ENCODE measurements at places on chromosomes 13 and 19. TPM values are rescaled to one million over a fixed set of nuclear protein-coding genes. Genes with fewer than 3 reads are reported as not detected.

GRCh38 chr13:46561286-46561685 lies 8.3 kb downstream of the LRCH1 start:
- no peak for DNase-seq

The CACTIN gene
- 13.9 TPM for total RNA-seq

GRCh38 chr19:17543986-17544385 lies 11.5 kb upstream of the COLGALT1 start:
- no peak for DNase-seq

The SAFB gene
- total RNA-seq: 18.4 TPM

- DNase-seq: peak; percentile 57
These were observed at the start of gene TRPC4 for GRCh38 chr13:37869756-37870488. Gene TRPC4 (minus strand): TSS chr13:37869772. CDS start chr13:37783333, 86,439 bp downstream.

DNA sequence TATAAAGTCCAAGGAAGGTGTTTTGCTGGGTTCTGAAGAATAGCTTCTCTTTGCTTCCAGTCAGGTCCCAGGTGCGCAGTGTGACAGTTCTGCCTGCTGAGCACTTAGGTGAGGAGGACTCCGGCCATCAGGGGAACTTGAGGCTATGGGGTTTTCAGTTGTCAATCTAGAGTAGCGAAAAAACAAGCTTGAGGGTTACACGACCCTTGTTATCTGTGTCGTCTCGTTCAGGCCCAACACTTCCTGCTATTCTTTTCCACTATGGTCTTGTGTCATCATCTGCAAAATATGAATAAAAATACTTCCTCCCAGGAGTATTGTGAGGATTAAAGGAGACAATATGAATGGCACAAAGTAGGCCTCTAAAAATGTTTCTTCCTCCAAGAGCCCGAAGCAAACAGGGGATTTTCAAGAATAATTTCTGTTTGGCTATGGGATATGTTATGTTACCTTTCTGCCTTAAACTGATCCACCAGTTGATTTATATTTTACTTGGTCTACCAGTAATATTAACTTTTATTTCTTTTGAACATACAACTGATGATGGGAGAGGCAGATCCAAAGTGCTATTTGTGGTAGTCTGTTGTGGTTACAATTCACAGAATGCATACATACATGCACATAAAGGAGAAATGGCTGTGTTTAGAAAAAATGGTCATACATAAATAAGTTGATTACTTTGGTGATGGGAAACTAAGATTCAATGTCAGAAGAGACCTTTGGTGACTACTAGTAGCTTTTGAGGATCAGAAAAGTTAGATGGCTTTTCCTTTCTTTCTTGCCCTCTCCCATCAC lies 40.5 kb upstream of the RCBTB2 start:
- no peak for DNase-seq

DNA sequence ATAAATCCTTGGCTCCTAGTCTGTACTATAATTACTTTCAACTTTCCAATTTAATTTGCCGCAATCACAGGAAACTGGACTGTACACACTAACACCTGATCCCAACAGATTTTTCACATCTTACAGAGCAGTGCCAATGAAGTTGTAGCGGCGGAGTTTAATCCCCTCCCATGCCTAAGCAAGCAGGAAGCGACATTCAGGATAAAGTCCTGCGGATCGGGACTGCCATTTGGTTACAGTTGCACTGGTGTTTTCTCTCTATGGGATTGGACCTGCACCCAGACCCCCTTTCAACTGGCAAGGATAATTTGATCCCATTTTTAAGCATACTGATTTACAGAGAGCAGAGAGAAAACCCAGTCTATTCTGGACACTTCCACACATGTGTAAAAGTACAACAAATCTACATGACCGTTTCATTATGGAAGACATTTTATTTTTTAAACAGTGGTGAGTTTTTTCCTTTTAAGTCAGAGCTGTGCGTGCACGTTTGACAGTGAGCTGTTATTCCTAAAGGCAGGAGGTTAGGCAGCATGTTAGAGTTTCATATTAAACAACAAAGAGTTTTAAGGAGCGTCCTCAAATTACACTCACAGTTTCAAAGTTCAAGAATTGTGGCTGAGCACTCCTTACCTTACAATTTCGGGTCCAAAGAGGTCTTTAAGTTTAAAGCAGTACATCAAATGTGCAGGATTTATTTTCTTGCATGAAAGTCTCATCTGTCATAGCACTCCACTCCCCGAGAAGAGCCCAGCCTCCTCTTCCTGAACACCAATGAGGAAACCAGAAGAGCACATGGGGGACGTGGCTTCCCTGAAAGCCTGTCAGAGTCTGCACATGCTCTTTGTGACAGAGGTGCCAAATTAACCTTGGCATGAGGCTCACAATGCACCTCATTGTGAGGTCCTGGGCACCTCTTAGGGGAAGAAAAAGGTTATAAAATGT lies 141.6 kb upstream of the RFC3 start:
- DNase-seq: peak; percentile 28

The PSG6 gene
- total RNA-seq: not detected

GRCh38 chr13:45060062-45060461 lies 60.2 kb upstream of the GTF2F2 start:
- DNase-seq: no peak

The WTIP gene
- total RNA-seq: 9.9 TPM

DNA sequence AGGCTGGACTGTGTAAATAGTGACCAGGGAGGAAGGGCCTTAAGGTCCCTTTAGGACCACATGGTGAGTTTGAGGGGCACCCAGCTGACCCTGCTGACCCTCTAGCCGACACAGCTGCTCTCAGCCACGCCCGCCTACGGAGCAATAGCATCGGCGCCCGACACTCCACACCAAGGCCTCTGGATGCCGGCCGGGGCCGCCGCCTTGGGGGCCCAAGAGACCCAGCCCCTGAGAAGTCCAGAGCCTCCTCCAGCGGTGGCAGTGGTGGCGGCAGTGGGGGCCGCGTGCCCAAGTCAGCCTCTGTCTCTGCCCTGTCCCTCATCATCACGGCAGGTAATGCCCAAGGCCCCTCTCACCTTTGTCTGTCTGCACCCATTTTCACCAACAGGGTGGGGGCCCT lies 8.6 kb upstream of the PIK3R2 start:
- DNase-seq: no peak

GRCh38 chr13:36674337-36675212 lies 755 bp downstream of the SERTM1 start:
- no peak for DNase-seq

GRCh38 chr13:25525884-25526283 lies 154.1 kb downstream of the ATP8A2 start:
- no peak for DNase-seq

The AP1M2 gene
- 14.8 TPM for total RNA-seq

The MIR17HG gene
- total RNA-seq: 1.5 TPM

- DNase-seq: no peak
These were observed 1985.7 kb upstream of the PRR20A start for GRCh38 chr13:55155046-55155445.

DNA sequence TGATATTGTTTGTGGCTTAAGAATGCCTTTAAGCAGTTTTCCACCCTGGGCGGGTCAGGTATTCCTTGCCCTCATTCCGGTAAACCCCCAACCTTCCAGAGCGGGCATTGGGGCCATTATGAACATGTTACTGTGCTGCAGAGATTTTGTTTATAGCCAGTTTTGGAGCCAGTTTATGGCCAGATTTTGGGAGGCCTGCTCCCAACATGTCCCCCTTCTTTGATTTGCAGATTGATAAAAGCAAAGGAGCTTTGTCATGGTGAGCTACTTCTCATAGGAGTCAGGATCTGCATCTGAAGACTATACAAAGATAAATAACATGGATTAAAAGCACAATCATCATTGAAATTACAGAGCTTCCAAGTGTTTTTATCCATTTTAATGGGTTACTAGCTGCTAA lies 36.9 kb upstream of the ZNF562 start:
- no peak for DNase-seq

- no peak for DNase-seq
These were observed 16.9 kb downstream of the ZC3H4 start for GRCh38 chr19:47096721-47097120.

DNA sequence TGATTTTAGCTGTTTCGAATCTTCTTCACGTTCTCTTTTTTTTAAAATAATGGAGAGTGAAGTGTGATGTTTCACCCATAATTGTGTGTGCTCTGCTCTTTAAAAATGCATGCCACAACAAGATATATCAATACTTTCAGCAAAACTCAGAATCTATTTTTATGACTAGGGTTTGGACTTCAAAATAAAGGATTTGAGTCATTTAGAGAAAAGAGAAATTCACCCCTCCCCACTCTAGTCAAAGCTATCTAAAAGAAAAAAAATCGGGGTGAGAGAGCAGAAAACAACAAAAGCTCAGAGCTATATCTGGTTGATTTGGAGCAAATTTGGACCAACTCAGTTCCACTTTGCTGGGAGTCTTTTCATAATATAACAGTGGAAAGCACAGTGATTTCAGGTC lies 244.5 kb downstream of the DNAJC15 start:
- DNase-seq: no peak

DNA sequence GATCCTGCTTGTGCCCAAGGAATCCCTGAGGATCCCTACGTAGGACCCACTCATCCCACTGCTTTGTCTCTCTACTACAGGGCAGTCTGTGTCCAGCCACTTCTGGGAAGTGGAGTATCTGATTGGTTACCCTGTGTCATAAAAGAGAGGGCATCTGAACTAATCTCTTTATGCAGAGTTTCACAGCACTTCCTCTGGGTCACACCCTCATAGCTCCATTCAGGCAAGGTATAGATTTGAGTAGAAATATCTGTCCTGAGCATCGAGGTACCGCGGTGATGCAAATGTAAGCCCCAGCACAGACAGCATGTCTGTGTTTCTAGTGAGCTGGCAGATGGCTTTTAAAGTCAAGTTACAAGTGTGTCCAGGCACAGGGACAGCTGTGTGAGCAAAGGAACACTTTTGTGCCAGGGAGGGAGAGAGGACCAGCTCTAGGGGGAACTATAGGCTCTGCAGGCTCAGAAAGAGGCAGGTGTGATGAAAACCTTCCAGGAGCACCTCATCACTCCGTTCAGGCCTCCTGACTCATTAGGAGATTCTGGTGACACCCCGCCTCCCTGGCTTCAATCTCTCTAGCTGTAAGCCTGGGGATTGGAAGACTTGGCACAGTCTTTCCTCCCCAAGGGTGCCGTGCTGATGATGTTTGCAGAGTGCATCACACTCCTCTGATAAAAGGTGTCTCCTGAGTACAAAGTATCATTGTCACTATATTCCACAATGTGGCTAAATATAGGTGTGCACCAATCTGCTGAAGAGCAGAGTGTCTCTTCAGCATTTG lies 84.3 kb upstream of the UBL3 start:
- no peak for DNase-seq

DNA sequence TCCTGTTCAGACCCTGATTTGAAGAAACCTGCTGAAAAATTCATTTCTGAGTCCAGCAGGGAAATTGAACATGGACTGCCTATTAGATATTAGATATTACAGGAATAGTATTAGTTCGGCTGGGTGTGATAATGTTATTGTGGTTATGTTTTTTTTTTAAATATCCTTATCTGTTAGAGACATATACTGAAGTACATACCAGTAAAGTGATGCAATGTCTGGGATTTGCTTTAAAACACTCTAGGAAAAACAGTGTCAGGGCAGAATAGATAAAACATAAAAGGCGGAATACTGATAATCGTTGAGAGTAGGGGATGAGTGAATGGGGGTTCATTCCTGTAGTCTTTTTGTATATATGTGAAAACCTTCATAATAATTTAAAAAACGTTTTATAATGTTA lies 28.7 kb upstream of the AMER2 start:
- DNase-seq: no peak

DNA sequence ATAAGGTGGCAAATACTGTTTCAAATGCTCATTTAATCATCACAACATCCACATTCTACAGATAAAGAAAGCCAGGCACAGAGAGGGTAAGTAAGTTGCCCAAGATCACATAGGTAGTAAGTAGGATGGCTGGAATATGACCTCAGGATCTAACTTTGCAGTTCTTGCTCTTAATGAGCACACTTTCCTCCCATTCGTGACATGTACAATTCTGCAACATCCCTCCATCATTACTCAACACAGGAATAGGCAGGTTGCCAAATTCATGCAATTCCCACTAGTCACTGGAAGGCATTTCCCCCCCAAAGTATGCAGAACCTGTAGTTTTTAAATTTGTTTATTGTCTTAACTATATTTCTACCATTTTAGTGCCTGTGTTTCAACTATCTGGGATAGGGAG lies 109.2 kb downstream of the OLFM4 start:
- DNase-seq: peak; percentile 40

DNA sequence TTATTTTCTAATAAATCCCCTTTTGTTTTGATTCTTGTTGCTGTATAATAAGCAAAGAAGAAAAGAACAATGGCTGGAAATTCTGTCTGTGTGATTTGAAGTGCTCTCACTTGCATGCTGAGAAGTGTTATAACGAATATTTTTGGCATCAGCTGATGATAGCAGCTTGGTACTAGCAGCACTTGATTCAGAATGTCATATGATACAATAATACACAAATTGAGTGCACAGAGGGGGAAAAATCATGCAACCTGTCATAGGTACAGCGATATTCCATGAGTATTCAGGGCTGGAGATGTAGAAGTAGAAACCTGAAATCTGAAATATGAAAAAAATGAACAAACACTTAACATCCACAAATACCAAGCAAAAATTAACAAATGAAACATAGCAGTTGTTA lies 108.1 kb downstream of the FGF14 start:
- no peak for DNase-seq

The ZNF724 gene
- 10.5 TPM for total RNA-seq

The ECSIT gene
- total RNA-seq: 47.5 TPM

The FLT3 gene
- 0.45 TPM for total RNA-seq

DNA sequence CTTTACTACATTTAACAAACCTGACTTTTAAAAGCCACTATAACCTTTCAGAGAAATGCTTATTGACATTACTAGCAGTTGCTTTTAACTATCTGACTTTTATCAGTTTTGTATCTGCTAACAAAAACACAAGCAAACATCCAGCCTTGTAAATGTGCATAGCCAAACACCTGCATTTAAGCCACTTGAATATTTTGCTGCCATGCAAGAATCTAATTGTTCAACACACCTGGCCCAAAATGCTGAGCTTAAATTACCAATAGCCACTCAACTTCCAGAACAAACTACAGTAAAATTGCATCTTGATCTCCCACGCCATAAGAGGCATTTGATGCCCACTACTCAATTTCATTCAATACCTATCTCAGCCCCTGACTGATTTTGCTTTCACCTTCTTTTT lies 9.3 kb downstream of the ZIC5 start:
- DNase-seq: no peak

- no peak for DNase-seq
These were observed 639 bp downstream of the LENG1 start for GRCh38 chr19:54158812-54159351.

GRCh38 chr19:58330458-58330857 lies 3.7 kb downstream of the ZSCAN22 start:
- no peak for DNase-seq

GRCh38 chr13:100039740-100040139 lies 49.2 kb upstream of the PCCA start:
- DNase-seq: no peak

DNA sequence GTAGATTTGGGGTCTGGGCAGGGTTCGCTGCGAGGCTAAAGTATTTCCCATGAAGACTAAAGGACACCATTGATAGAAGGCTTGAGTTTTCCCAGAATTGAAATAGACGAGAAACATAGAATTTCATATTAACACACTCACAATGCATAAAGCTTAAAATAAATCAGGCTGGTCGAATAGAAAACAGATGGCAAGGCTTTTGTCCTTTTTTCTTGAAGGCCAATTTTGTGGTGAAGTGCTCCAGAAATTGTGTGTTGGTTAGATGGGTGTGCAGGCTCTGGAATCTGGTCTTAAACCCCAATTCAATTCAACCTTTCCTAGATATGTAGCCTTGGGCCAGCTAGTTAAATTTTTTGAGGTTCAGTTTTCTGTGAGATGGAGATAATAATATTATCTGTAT lies 56.9 kb upstream of the LRCH1 start:
- DNase-seq: no peak

GRCh38 chr13:113565526-113566226 lies 18.9 kb upstream of the TFDP1 start:
- DNase-seq: no peak
